ENCODE measurements at places on chromosomes 12 and 14.

- no peak for DNase-seq
These were observed 7.5 kb downstream of the CCDC60 start for GRCh38 chr12:119341988-119342387.

DNA sequence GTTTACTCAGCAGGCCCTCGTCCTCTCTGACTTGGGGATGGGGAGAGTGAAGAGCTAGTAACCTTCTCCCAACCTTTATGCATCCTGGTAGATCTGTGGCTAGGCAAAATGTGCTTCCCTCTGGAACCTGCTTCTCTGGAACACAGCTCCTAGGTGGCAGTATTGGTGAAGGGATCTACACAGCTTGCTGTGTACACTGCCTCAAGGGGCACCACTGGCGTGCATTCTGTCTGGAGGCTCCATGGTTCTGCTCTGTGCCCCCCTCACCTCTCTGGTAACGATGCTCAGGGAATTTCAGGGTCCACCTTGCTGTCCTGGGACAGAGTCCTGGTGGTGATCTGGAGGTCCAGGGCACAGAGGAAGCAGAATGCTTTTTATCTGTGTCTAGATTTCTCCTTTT, 43.5 kb upstream of the KCNA5 start:
- DNase-seq = no peak

DNA sequence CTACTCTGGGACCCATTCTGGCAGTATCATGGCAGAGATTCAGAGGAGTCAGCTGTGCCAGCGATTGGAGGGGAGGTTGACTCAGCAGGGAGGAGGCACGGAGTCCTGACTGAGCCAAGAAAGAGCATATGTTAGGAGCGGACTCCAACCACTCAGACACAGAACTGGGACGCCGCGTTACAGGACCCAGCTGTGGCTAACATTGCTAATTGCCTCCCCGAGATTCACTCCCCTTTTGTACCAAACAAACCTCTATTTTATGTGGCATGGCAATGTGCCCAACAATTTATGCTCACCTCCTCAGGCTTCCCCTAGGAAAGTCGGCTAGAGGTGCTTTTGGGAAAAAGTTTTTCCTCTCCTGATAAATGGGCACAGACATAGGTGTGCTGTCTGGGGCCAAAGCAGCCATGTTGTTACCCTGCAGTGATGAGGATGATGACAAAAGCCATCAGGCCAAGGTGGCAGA, 15.2 kb upstream of the CLIP1 start:
- no peak for DNase-seq

DNA sequence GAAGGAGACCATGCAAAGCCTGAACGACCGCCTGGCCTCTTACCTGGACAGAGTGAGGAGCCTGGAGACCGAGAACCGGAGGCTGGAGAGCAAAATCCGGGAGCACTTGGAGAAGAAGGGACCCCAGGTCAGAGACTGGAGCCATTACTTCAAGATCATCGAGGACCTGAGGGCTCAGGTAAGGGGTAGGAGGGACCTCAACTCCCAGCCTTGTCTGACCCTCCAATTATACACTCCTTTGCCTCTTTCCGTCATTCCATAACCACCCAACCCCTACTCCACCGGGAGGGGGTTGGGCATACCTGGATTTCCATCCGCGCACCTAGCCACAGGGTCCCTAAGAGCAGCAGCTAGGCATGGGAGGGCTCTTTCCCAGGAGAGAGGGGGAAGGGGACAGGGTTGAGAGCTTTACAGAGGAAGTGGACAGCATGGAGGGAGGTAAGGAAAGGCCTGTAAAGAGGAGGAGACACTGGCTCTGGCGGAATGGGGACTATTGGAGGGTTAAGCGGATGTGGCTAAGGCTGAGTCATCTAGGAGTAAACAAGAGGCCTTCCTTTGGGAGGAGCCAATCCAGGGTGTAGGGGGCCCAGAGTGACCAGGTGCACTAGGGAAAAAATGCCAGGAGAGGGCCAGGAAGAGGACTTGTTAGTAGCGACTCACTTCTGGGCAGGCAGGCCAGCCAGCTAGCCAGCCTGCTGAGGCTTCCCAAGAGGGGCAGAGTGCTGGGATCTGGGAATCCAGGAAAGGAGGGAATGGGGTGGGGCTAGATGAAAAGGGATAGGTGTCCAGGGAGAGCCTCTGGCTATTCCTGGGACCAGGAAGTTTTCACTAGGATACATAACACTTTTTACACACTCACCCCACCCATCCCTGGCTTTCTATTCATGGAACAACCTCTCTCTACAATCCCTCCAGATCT, 754 bp downstream of the KRT18 start:
- no peak for DNase-seq

- DNase-seq = no peak
These were observed 14.4 kb downstream of the G2E3 start for GRCh38 chr14:30573226-30573814.

DNA sequence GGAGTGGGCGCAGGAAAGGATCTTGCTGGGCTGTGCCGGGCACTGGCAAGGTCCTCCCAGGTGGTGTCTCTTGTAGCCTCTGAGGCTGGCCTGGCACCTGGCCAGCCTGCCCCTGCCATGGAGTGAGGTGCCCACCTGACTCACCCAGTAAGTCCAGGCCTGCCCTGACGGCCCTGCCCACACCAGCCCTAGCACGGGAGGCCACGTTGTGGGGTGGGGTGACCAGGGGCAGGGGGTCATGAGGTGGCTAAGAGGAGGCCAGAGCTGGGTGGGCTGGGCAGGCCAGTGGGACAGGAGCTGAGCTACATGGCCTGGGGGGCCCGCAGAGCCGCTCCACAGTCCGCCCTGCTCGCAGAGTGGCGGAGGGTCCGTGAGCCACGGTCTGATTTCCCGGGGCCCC, 45.4 kb downstream of the KIF26A start:
- DNase-seq = no peak

DNA sequence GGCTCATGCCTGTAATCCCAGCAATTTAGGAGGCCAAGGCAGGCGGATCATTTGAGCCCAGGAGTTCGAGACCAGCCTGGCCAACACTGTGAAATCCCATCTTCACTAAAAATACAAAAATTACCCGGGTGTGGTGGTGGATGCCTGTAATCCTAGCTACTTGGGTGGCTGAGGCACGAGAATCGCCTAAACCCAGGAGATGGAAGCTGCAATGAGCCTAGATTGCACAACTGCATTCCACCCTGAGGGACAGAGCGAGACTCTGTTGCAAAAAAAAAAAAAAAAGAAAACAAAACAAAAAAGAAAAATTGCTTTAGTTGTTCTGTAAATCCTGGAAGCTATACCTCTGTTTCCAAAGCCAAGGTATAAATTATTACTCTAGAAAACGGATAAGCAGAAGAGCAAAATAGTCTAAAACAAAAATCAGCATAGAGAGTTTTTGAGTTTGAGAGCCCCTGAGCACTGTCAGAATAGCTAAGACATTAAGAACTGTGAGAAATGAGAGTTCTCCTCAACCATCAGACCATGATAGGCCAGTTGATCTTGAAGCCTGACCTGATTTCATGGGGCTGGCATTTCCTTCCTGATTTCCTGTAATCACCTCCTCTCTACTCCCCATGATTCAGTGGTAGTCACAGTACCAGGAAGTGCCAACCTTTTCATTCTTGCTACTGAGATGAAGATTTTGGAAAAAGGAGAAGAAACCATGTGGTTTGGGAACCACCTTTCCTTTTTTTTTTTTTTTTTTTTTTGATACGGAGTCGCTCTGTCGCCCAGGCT, 31.7 kb downstream of the ATP2A2 start:
- DNase-seq = no peak

GRCh38 chr12:31896514-31897039, 62.6 kb upstream of the RESF1 start:
- DNase-seq = peak; percentile 77

GRCh38 chr12:103839609-103840461, 1.2 kb downstream of the NT5DC3 start:
- DNase-seq = no peak

GRCh38 chr12:8996682-8997405, 7.5 kb downstream of the KLRG1 start:
- no peak for DNase-seq

- no peak for DNase-seq
These were observed 59.8 kb downstream of the WASHC4 start for GRCh38 chr12:105167346-105167745.

DNA sequence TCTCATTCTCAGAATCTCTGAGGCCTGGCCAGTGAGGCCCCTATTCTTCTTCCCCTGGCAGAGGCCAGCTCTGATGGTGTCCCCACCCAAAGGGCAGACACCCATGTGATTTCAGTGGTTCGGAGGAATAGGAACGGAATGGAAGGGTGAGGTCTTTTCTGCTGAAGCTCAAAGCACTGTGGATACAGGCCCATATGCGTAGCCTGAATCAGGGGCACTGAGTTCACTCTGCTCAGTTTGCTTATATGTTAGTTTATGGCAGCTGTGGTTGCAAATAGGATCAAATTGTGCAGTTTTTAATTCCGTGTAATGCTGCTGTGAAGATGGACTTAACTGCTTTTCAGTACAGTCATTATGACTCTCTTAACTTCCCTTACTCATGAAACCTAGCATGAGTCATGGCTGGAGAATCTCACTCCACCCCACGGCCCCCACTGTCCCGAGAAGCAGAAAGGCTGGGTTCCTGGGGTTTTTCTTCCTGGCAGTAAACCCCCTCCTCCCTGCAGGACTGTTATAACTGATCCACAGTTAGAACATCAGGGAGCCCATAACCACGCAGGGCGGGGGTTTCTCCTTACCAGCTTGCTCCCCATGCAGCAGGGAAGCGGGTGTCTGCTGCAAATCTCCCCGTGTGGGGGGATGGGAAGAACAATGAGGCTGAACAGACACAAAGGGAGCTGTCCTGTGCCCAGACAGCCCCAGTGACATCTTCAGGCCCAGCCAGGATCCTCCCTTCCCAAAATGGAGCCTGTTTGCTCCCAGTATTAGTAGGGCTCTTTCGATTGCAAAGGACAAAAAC, 122.7 kb downstream of the SLC38A6 start:
- no peak for DNase-seq

- no peak for DNase-seq
These were observed 106.0 kb upstream of the NOVA1 start for GRCh38 chr14:26703686-26704366.

DNA sequence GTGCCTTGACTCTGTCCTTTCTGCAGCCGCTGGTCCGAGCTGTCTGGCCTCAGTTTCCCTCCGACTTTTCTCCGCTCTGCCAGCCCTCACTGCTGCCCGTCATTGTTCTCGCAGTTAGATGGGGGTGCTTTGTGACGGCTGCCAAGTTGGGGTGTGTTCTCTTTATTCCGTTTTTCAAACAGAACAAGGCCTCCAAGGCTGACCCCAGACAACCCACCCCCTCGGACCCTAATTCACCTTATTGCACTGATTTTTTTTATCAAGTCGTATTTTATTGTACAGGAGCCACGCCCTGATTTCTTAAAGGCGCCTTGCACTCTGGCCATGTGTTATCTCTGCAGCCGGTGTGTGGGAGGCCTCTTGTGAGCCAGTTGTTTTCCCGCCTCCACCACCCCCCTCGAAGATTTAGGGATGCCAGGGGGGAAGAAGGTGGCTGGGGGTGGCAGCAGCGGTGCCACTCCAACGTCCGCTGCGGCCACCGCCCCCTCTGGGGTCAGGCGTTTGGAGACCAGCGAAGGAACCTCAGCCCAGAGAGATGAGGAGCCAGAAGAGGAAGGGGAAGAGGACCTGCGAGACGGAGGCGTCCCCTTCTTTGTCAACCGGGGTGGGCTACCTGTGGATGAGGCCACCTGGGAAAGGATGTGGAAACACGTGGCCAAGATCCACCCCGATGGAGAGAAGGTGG, 1.3 kb downstream of the VASH1 start:
- no peak for DNase-seq

GRCh38 chr12:69497308-69498026, 27.3 kb downstream of the FRS2 start:
- DNase-seq = no peak

DNA sequence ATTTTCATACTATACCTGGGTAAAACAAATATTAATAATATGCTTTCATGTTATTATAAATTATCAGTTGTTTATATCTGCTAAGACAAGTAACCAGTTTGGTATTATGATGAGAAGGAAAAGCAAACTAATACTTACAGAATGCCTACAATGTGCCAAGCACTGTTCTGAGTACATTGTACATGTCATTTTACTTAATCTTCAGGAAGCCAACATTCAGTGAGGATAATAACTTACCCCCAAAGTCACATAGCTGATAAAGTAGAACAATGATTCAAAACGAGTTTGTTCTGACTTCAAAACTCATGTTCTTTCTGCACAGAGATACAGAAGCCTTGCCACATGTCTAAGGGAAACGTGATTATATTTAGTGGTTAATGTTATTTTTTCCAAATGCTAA, 89.0 kb upstream of the DIO2 start:
- DNase-seq = no peak

GRCh38 chr14:100448376-100448775, 125.2 kb downstream of the SLC25A47 start:
- no peak for DNase-seq

DNA sequence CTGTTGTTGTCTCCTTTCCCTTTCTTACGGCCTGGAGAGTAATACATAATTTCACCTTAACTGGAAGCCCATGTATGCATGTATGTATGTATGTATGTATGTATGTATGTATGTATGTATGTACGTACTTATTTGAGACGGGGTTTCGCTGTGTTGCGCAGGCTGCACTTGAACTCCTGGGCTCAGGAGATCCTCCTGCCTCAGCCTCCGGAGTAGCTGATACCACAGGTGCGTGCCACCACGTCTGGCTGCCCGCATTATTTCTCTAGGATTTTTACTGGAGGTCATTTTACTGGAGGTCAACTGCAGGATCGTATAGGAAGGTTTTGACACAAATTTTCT, 644 bp upstream of the OS9 start:
- DNase-seq = no peak

DNA sequence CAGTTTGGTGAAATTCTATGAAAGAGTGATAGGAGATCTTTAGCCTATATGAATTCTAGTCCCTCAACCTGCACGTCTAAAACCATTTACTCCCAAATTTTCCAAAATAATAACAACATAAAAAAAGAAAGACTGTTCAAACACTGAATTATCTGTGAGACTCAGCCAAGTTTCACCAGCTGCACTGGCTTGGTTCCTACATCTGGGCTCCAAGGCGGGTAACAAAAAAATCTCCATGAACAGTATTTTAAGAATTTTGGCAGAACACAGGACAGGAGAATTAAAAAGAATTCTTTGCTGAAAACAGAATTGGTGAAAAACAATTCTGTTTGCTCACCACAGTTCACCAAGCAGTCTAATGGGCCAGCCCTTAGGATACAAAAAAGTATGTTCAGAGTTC, 536.8 kb upstream of the ATP2B1 start:
- no peak for DNase-seq

- no peak for DNase-seq
These were observed 438 bp upstream of the EGLN3 start for GRCh38 chr14:33951183-33951840.

DNA sequence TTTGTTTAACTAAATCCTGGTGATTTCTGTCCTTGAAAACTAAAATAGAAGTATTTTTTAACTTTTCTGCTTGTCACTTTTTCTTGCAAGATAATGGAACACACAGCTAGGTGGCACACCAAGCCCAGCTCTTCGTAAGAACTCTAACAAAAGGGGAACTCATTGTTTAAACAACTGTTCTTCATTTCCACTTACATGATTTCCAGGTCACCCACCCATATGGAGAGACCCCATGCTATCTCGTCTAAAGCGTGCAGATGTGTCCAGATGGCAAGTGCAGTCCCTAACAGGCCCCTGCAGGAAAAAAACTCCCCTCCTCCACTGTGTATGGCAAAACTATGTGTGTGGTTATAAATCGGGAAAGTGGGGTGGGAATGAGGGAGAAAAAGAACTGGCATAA, 43.3 kb upstream of the NT5DC3 start:
- DNase-seq = peak; percentile 44

GRCh38 chr12:123165537-123165936, 14.6 kb upstream of the PITPNM2 start:
- DNase-seq = no peak

- no peak for DNase-seq
These were observed 12.5 kb downstream of the AHSA1 start for GRCh38 chr14:77470224-77470870.

- no peak for DNase-seq
These were observed 58.7 kb downstream of the DRAM1 start for GRCh38 chr12:101935890-101936746.
